ENCODE measurements at places on chromosomes 12 and 14.

GRCh38 chr14:76967788-76968187, 60.7 kb downstream of the IRF2BPL start:
- DNase-seq, result no peak

- no peak for DNase-seq
Measured at GRCh38 chr14:37623971-37624370, 28.5 kb downstream of the TTC6 start.

GRCh38 chr14:56172571-56172971, 54.4 kb downstream of the PELI2 start:
- DNase-seq, result peak; percentile 44

DNA sequence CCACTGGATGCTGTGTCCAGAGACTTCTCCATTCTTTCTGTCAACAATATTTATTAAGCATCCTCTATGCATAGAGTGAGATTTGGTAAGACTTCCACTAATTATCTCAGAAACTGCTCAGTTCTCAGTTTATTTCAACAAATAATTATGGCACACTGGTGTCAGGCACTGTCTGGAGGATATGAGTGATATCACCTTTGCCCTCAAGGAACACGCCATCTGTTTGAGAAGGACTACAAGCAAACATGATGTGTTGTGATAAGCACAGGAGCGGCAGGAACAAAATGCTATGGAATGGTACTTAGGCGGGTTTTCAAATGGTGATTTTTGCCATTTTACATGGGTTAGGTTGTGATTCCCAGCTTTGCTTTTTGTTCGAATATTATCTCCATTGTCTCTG, 229.2 kb downstream of the DPF3 start:
- DNase-seq, result no peak

Data from AG08396 (cell line).